ENCODE measurements at places on chromosomes 2 and 18. TPM values are rescaled to one million over a fixed set of nuclear protein-coding genes. Genes with fewer than 3 reads are reported as not detected.

Gene PLA2R1
- total RNA-seq = 3.0 TPM

Gene RNF125
- 1.5 TPM for total RNA-seq

Gene NT5C1B
- not detected for total RNA-seq

Gene ACOXL
- total RNA-seq = not detected

Gene FARP2
- 24.4 TPM for total RNA-seq

Gene CLEC4F
- total RNA-seq = 0.13 TPM

Gene ALK
- total RNA-seq = not detected

Gene SYT4
- not detected for total RNA-seq

Gene HRH4
- 0.08 TPM for total RNA-seq

Gene SEMA4C
- total RNA-seq = 25.6 TPM

Gene RSAD2
- 4.6 TPM for total RNA-seq

Gene RAB27B
- total RNA-seq = 0.08 TPM

Gene GALNT13
- 0.13 TPM for total RNA-seq

Gene NYAP2
- 0.05 TPM for total RNA-seq

Gene ZBTB7C
- total RNA-seq = 8.0 TPM

Gene RGPD3
- total RNA-seq = 0.08 TPM

Gene FKBP1B
- total RNA-seq = 2.0 TPM

Gene AMER3
- total RNA-seq = not detected

Gene LHCGR
- total RNA-seq = 0.24 TPM

Gene GCKR
- total RNA-seq = not detected

Gene PDCD1
- 2.0 TPM for total RNA-seq

Gene FAM110C
- 4.0 TPM for total RNA-seq

Gene TFPI
- total RNA-seq = 22.3 TPM

Gene ABHD1
- total RNA-seq = 1.1 TPM

Gene LAMA1
- total RNA-seq = 0.40 TPM

Gene RBBP8
- total RNA-seq = 7.2 TPM

Gene MC5R
- total RNA-seq = not detected

Gene SLC8A1
- total RNA-seq = 906 TPM

Gene TANC1
- 55.6 TPM for total RNA-seq

Gene CCDC93
- 26.9 TPM for total RNA-seq

Gene SIGLEC15
- total RNA-seq = not detected

Gene KRCC1
- total RNA-seq = 25.2 TPM

Gene RMC1
- 18.1 TPM for total RNA-seq

Gene RAMP1
- total RNA-seq = 253 TPM

Gene LYPD1
- total RNA-seq = 3.3 TPM

Gene VSNL1
- 42.7 TPM for total RNA-seq

Gene CAPN14
- 0.16 TPM for total RNA-seq

Gene CD8B2
- not detected for total RNA-seq

Gene GKN2
- not detected for total RNA-seq

Gene PPP1R1C
- 29.6 TPM for total RNA-seq

Gene CYBRD1
- 39.7 TPM for total RNA-seq

Gene SH3YL1
- 12.9 TPM for total RNA-seq

Gene CCDC102B
- 8.1 TPM for total RNA-seq

Gene STARD6
- total RNA-seq = not detected

Gene CYP27C1
- total RNA-seq = not detected

Measured in cardiac septum (tissue), 1 donor.